ENCODE measurements at places on chromosomes 11 and 22.
A peak's percentile ranks its signal among the peaks of the same experiment; 100 is the strongest.

- DNase-seq = no peak
Observed at GRCh38 chr22:23261900-23262450, 81.7 kb downstream of the BCR start.

DNA sequence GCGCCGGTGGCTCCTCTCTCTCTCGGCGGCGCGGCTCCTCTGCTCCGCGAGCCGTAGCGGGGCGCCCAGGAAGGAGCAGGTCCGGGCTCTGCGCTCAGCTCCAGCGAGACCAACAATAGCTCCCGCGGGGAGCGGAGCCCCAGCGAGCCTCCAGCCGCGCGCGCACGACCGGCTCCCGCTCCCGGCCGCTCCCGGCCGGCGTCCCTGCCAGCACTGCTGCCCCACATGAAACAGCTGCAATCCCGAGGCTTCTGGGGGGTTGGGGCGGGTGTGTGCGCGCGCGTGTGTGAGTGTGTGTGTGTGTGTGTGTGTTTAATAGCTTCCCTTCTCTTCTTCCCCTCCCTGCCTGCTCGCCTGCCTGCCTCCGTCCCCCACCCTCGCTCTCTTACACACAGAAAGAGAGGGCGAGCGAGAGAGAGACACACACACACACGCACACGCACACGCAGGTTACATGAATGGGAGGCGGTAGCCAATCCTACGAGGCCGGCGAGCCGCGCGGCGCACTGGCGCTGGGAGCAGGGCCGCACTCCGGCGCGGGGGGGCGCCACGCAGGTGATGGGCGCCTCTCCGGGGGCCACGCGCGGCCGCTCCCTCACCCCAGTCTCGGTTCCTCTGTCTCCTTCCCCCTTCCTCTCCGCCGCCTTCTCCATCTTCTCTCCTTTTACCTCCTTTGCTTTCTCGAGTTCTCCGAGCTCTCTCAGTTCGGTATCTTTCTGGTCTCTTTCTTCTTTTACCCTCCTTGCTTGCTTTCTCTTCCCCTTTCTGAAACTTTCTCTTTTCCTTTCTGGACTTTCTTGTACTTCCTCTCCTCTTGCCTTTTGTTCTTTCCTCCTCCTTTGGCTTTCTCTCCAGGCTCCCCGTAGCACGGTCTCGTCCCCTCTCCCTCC, at the start of gene TENM4:
Gene TENM4, minus strand, starts transcription at position 460 of the 890 bp plus-strand sequence. CDS start 371,086 bp downstream, outside the sequence.
- peak; percentile 88 for DNase-seq

GRCh38 chr22:42957544-42957943, 57.4 kb downstream of the PACSIN2 start:
- no peak for DNase-seq

DNA sequence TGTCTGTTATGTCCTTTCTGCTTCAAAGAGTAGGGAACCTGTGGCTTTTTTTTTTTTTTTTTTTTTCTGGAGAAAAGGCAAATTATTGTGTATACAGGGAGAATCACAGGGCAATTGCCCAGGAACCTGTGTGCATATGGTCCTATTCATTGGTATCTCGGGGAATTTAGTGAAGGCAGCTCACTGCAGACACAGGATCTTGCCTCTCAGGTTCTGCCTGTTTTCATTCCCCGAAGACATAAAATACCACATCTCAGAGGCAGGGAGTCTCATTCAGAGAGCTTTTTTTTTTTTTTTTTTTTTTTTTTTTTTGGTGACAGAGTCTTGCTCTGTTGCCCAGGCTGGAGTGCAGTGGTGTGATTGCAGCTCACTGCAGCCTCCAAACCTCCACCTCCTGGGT, 88.3 kb downstream of the OSBP2 start:
- no peak for DNase-seq

DNA sequence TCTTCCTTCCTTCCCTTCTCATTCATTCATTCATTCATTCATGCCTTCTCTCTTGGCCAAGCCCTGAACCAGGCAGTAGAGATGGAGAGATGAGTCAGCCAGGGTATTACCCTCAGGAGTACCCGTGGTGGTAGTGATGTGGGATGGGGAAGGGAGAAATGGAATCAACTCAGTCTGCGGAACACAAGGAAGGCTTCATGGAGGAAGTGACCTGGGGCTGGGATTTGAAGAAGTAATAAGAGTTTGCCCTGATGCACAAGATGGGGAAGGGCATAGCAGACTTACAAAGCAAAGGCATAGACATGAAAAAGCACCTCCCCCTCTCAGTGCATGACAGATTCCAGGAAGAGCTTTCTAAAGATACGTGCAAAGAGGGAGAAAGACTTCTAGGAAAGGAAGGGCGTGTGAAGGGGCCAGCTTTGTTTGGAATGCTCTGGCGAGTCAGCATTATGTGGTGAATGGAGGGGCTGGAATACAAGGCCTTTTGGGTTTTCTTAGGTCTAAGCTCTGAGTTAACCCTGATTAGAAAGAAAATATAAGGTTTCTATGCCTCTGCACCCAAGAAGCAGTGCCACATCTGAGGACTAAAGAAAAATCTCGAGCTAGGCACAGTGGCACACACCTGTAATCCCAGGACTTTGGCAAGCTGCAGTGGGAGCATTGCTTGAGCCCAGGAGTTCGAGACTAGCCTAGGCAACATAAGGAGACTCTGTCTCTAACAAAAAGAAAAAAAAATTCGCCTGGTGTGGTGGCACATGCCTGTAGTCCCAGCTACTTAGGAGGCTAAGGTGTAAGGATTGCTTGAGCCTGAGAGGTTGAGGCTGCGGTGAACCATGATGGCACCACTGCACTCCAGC, 36.4 kb upstream of the ACER3 start:
- DNase-seq = peak; percentile 83

DNA sequence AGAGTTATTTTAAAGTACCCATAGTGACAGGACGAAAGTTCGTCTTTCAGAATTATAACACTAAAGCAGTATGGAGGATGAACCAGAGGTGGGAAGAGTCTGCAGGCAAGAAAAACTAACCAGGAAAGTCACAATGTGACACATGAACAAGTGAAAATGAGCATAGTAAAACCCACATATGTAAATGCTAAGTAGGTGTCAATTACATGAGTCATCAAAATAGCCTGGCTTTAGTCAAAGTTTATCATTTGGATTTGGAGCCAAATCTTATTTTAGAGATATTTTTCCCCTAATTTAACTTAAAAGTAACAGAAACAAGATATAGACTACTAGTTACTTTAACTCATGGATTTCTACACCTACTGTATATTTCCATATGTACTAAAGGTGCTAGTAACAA, 159.8 kb downstream of the GRIA4 start:
- no peak for DNase-seq

GRCh38 chr11:130151196-130151595, 8.4 kb upstream of the ST14 start:
- no peak for DNase-seq

DNA sequence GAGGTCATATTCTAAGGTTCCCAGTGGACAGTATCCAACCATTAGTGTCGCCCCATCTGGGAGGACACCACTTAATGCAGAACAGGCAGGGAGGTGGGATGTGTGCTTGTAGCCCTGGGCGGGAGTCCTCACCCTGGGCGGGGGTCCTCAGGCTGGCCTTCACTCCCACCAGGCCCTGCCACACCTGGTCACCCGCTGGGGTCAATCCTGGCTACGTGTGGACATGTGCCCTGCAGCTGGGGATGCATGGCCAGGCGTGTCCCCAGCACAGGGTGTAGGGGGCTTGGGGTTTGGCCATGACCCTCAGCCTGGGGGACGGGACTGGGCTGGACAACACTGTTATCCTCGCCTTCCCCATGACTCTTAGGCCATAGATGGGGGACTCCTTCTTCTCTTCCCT, 18.8 kb downstream of the TRPM5 start:
- no peak for DNase-seq

DNA sequence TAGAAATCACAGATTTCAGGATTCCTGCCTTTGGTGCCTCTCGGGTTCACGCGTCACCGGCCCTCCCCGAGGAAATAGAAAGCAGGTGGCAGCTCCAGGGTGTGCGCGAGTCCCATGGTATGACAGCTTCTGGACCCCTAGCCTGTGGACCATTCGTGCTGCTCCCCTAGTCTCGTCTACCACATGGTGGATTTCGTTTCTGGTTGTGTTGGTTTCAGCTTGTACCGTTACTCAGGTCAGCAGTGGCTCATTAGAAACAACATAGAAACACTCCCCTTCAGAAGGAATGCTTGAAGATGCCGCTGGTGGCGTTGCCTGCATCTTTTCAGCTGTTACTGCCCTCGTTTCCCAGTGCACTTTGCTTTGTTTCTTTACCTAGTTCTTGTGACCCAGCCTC, 700 bp downstream of the TTC17 start:
- peak; percentile 13 for DNase-seq

DNA sequence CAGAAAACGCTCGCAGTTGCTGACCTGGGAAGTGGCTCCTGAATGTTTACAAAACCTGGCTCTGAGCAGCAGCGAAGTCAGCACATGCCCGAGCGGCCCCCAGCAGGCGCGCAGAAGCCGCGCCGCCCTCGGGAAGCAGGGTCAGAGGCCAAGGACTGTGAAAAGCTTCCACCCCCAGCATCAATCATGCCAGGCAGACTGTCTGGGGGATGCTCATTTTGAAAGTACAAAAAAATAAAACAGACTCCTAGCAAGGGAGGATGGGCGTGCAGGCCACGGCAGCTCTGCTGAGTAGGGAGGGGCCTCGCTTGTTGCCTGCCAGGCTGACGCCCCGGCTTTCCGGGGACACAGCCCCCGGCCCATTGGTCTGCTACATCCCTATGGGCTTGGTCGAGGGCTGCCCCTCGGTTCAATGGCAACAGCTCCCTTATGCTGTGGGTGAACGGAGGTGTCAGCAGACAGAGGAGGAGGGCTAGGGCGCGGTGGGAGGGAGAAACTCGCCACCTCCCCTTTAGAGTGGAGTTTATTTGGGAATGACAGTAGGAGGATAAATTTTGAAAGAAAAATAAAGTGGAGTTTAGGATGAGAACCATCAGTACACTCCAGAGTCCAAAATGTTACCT, 37.7 kb upstream of the GNB1L start:
- peak; percentile 31 for DNase-seq

DNA sequence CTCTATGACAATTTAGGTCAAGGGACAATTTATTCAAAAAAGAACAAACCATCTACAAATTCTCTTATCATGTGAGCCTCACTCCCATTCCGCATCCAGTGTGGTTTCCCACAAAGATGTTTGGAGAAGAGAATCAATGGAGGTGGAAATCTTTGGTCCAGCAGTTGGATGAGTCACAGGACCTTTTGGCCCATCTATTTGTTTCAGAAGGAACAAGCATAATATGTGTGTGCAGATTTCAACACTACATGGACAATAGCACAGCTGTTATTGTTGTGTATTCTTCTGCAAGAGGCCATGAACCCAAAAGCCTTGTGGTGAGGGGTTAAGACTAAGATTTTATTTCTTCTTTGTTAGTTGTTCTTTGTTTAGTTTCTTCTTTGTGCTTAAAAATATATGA, 61.6 kb downstream of the OR10A6 start:
- no peak for DNase-seq

GRCh38 chr11:79113054-79113690, 327.7 kb downstream of the TENM4 start:
- peak; percentile 41 for DNase-seq

DNA sequence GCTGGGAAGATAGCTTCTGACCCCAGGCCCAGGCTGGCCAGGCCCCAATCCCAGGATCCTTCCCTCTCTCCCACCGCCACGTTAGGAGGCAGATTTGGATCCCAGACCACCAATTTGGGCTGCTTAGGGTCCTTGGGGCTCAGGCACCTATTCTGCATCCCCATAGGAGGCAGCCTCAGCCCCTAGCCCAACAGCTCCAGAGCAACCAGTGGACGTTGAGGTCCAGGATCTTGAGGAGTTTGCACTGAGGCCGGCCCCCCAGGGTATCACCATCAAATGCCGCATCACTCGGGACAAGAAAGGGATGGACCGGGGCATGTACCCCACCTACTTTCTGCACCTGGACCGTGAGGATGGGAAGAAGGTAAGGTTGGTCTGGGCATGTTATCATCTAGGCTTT, 16.1 kb downstream of the TUB start:
- DNase-seq = no peak

GRCh38 chr11:128897826-128898225, 6.7 kb downstream of the KCNJ5 start:
- DNase-seq = no peak

- peak; percentile 56 for DNase-seq
Observed at GRCh38 chr22:29083933-29084591, 11.2 kb downstream of the KREMEN1 start.

DNA sequence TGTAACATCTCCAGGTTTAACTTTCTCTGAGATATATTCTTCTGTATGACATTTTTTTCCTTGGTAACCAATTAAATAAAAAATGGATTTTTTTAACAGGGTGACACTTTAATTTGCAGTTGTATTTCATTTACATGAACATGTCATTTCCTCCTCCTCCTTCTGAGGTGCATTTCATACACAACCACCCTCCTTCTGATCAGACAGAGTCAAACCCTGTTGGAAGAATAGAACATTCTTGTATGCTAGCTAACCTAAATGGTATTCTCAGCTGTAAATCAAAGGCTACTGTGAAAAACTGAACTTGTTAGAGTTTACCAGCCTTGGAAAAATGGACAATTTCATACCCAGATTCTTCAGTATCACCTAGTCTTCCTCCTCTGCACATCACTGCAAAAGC, 52.7 kb upstream of the CHRM4 start:
- no peak for DNase-seq

GRCh38 chr22:22892096-22893052, 4.8 kb downstream of the IGLL5 start:
- no peak for DNase-seq

- no peak for DNase-seq
Observed at GRCh38 chr11:18958221-18958910, 19.2 kb upstream of the MRGPRX1 start.

DNA sequence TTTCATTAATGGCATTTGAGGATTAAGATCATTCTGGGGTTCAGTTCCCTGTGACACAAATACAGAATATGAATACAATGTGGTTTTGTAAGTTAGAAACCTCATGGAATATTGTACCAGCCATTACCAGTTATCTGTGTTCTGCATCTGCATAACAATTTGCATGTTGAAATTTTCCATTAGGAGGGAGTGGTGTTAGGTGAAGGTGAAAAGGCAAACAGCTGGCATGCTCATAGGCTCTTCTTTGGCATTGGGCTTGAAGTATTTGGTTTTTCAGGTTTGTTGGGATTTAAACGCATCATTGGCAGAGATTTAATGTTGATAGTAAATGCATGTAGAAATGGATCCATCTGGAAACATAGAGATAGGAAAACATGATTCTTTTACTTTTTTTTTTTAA, 18.6 kb downstream of the RTN3 start:
- no peak for DNase-seq

All from fibroblast of skin of right biceps (primary cell).